Ovary (tissue), 10 donors: ENCODE measurements at places on chromosomes 12 and 14.
A peak's percentile ranks its signal among the peaks of the same experiment; 100 is the strongest.

DNA sequence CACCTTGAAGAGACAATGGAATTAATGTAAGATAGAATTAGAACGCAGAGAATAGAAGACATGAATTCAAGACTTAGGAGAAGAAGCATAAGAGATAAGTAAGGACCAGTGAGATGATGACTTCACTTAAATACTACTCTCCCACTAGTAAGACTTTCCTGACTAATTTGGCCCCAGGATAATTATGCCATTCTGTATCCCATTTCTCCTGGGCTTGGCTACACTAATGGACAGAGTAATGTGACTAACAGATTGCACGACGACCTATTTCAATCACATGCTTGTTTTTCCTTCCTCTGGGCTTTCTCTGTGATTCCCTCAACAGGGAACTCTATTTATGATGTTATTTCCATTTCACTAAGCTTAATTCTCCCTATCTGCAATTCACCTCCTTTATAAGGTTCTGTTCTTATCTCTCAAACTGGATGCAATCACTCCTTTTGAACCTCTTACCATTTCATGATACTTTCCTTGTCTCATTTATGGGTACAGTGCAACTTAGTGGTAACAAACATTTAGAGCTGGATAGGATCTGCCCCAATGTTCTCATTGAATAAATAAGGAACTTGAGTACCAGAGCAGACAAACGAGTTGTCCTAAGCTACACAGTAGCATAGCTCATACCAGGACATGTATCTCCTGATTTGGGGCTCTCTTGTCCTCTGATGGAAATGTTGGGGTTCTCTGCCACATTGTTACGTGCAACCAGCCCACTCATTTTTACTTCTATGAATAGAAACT, 102.7 kb downstream of the BTG1 start:
- DNase-seq = no peak

GRCh38 chr14:52917735-52918134, 33.1 kb downstream of the FERMT2 start:
- no peak for DNase-seq

GRCh38 chr12:19177754-19178153, 48.2 kb downstream of the PLEKHA5 start:
- no peak for DNase-seq

GRCh38 chr14:92568621-92569479, 55.3 kb downstream of the RIN3 start:
- DNase-seq = no peak

DNA sequence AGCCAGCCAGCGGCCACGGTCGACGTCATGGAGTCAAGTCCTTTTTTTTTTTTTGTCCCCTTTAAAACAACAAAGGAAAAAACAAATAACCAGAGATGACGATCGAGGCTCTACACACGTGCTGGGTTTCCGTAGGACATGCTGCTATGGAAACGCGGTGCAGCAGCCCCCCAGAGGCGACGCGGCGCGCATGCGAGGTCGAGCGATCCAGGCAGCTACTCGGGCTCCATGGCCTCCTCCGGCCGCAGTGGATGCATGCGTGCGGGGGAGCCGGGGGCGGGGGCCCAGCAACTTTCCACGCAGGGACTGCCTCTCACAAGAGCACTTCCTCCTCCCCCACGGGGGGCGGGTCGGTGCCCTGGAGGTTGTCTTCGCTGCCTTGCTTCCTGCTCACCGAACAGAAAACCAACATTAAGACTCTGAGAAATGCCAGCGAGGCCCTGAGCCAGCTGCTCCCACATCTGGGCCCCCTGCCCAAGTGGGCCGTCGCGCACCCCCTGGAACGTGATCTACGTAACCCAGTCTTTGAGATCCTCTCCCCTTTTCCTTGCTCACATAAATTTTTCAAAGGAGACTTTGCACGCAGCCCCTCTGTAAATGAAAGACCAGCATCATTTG, 30.7 kb downstream of the P2RX4 start:
- DNase-seq = peak; percentile 91

DNA sequence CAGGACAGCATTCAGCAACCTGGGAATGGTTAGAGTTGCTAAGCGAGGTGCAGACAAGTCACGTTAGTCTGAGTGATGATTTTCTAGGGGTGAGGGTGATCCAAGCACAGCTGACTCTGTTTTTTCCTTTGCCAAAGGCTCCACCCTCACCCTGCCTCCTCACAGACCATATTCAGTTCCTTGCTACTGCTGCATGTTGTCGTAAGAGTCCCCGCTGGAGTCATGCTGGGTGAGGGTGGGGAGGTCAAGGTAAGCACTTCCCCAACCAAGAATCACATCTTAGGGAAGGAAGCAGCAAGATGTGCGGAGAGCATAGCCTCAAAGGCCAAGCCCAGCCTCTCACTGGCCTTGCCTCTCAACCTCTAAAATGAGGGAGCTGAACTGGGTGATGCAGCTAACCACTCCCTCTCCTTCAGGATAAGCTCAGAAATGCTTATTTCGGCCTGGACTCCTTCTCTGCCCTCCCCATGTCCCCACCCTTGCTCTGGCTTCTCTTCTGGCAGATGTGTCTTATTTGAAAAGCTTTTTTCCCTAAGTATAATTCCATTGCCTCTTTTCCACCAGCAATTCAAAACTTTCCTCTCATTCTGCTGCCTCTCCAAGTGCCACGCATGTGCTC, 66.9 kb upstream of the ACTN1 start:
- DNase-seq = peak; percentile 46

DNA sequence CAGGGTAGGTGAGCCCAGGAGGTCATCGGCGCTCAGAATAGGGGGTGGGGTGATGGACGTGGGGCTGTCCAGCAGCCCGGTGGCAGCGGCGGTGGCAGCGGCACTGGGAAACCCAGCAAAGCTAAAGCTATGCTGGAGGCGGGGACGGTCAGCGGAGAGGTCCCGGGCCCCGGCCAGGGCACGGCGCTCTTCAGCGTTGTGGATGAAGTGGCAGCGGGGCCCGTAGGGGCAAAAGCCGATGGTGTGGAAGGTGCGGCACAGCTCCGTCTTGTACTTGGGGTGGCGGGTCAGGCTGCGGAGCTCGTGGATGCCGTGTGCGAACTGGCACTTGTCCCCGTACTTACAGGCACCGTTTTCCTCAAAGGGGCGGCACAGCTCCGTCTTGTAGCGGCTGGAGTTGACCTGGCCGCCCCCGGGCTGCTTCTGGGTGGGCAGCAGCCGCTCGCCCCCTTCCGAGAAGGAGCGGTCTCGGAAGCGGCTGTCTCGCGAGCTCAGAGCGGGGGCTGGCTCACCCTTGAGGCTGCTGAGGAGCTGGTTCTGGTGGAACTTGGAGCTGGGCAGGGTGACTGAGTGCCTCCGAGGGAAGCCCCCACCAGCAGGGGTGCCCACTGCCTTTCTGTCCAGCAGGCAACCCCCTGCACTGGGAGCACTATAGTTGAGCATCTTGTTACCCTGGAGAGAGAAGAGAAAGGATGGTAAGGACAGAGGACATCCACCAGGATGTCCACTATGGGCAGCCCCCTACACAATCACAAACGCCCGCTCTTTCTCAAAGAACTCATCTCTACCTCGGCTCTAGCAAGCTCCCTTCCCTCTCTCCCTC, 2.8 kb downstream of the ZFP36L1 start:
- DNase-seq = no peak

GRCh38 chr14:53951627-53952303, 4.9 kb downstream of the BMP4 start:
- peak; percentile 39 for DNase-seq
